HuH-7 (cell line): ENCODE measurements at places on chromosomes 2 and 18.

GRCh38 chr2:118696786-118697465, 150.5 kb downstream of the EN1 start:
- no peak for DNase-seq

GRCh38 chr18:23237524-23238151, 102.4 kb downstream of the CABLES1 start:
- peak; percentile 18 for DNase-seq

GRCh38 chr18:62347089-62347506, 22.0 kb downstream of the TNFRSF11A start:
- no peak for DNase-seq

DNA sequence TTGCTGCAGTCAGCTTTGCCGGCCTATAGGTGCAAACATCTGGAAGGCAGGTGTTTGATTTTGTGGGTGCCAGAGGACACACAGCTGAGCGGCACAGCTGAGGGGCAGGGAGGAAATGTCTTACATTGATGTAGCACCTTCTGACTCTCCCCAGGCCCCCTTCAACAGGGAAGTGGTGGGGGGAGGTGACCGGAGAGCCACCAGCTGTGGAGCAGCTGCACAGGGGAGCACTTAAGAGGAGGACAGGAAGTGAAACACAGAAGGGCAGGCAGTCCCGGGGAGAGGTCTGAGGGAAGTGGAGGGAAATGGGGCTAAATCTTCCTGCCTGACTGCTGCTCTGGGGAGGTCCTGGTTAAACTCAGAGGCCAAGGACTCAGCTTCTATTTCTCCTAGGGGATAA, 409.1 kb downstream of the TNS1 start:
- no peak for DNase-seq

DNA sequence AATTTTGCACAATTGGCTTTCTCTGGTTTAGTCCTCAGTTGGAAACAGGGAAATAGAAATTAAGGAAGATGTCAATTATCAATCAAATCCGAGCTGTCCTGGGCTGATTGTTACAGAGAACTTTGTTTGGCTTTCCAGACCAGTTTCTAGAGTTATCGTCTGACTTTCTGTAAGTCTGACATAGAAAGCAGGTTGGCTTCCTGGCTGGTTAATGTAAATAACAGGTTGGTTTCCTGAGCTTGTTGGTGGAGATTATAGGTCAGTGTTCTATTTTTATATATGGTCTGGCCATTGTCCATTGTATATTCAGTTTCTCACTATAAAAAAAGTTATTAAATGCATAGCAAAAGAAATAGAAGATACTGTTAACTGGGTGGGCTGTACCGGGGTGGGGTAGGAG, 204.8 kb downstream of the MBD2 start:
- DNase-seq, result no peak

DNA sequence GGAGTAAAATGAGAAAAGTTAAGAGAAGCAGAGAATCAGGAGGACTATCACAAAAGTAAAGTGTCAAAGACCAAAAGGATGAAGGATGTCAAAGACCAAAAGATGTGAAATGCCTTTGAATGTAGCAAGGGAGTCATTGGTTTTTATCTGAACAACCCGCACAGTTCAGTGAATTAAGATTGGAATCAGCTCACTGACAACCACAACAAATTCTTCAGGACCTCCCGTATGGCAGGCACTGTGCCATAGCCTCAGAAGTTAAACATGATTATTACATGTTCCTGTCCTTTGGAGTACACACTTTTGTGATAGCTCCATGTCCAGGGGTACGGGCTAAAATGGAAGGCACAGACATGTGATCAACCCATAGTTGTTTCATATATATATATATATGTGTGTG, 5.0 kb upstream of the TXNL1 start:
- no peak for DNase-seq

DNA sequence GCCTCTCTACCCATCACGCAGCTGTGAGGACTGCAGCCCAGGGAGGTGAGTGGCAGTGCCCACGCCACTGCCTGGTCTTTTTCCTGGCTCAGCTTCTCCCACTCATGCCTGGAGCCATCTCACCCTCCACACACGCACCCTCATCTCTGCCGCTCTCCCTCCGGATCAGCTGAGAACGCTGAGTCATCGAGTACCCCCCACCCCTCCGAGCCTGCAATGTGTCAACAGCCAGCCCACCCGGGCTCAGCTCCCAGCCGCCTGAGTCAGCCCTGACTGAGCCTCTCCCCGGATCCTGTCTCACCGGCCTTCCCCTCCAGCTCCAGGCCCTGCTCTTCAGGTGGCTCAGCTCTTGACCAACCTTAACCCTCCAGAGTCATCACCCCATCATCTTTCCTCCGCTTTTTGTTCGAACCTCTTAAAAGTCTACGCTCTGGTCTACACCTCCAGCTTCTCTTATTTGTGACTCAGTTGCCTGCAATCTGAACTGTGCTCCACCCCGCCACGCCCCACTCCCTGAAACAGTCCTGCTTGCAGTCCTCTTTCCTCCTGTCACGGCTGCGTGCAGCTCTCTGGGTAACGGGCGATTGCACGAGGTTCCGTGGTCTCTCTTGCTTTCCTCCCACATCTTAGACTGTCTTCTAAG, 94.4 kb upstream of the ASAP2 start:
- DNase-seq, result no peak

DNA sequence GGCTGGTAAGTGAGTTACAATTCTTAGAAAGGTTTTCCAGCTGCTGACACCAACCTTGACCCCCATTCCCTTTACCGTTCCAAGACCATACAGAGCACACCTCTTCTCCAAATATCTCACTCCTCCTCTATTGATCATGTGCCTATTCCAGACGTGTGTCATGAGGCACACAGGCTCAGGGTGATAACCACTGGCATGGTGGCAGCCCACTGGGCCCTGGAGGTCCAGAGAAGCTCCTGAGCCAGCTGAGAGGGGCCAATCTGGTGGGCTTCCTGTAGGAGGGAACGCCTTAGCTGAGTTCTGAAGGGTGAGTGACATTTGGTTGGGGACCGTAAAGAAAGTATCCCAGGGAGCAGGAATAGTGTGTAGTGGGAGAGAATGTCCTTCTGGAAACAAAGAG, 28.3 kb downstream of the ZAP70 start:
- DNase-seq, result no peak

DNA sequence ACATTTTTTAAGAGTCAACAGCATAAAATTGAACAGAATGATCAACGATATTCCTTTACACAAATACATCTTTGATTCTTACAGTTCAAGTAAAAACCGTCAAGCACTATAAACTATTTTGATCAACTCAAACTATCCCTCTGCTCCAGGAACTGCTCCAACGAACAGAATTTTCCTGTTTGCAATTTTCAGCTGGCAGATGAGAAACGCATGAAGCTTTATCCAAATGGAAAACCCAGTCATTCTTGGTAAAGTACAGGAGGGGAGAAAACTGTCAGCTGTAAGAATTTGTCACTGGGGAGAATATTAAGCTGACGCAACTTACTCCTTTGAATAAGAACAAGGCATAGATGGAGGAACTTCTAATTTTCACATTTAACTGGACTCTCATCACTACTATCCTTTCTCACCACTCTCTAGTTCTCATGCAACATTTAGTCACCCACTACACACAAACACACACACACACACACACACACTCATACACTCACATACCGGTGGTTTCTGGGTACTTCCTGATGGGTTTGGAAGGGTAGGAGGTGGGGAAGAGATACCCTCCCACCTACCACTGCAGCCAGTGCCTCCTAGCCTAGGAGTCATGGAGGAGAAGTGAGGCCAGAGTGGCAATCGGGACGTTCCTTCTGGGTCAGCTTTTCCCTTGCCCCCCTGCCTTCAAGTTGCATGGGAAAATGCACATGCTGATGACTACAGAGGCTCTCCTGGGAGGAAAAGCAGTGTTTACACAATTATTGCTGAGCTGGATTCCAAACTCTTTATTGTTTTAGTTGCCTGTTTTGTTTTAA, 54.0 kb upstream of the SPATS2L start:
- DNase-seq, result no peak

- no peak for DNase-seq
Observed at GRCh38 chr2:64976276-64976675, 12.9 kb upstream of the SLC1A4 start.

DNA sequence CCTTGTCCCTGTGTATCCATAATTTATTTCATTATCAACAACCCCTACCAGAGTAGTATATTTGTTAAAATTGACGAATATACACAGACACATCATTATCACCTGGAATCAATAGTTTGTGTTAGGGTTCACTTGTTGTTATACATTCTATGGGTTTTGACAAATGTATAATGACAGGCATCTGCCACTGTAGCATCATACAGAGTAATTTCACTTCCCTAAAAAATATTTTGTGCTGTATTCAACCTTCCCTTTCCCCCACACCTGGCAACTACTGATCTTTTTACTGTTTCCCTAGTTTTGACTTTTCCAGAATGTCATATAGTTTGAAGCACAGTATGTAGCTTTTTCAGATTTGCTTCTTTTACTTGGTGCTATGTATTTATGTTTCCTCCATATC, 132.0 kb downstream of the ZNF804A start:
- DNase-seq, result no peak

DNA sequence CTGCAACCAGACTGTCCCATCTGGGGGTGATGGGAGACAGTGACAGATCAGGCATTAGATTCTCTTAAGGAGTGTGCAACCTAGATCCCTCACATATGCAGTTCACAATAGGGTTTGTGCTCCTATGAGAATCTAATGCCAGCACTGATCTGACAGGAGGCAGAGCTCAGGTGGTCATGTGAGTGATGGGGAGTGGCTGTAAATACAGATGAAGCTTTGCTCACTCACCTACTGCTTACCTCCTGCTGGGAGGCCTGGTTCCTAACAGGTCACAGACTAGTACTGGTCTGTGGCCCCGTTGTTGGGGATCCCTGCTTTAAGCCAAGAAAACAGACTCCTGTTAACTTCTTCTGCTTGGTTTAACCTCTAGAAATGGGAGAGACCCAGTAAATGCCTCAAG, 3.2 kb downstream of the CYP27A1 start:
- DNase-seq, result no peak

GRCh38 chr2:201114846-201115245, 1.1 kb upstream of the CFLAR start:
- no peak for DNase-seq

DNA sequence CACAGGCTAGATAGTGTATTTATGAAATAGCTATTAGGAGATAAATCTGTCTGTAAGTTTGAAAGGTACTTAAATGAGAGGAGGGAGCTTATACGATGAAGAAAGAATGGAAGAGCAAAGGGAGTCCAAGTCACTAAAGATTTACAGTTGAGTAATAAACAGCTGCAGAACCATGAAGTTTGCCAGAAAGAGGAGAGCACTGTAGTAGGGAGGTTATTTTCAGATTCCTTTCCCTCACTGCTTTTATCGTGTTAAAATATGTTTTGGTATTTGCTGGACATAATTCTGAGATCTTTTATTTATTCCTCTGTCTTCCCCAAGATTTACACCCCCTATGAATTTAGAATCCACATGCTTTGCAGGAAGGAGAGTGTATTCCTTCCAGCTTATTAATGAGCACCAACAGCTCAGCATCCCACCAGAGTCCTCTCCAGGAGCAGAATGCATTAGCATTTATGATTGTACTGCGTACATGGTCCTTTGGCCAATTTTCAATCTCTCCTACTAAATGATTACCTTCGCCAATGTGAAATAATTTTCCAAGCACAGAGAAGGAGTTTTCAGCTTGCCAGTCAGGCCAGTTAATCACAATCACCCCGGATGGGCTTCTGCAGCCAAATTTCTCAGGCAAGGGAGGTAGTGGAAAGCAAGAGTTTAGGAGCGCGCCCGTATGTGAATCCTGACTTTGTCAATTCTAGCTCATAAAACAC, 297.0 kb downstream of the NBAS start:
- DNase-seq, result no peak

DNA sequence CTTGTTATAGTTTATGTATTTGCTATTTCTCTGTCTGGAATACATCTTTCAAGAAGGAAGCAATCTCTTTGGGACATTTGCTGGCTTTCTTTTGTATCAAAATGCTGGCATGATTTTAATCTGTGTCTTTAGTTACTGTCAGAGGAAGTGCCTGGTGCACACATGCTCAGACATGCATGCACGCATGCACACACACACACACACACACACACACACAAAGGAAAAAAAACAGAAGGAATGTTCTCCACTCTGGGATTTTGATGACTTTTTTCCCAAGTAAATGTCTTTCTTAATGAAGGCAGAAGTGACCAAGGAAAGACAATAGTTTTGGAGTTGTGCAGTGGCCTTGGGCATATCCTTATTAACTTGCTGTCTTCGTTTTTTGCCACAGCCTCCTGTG, 6.7 kb downstream of the GNAL start:
- DNase-seq, result no peak

GRCh38 chr18:52288403-52289004, 51.5 kb upstream of the DCC start:
- DNase-seq, result peak; percentile 11

- no peak for DNase-seq
Observed at GRCh38 chr18:63433334-63433866, 11.1 kb upstream of the VPS4B start.

- DNase-seq, result no peak
Observed at GRCh38 chr2:22894761-22895160, 490.2 kb upstream of the KLHL29 start.

DNA sequence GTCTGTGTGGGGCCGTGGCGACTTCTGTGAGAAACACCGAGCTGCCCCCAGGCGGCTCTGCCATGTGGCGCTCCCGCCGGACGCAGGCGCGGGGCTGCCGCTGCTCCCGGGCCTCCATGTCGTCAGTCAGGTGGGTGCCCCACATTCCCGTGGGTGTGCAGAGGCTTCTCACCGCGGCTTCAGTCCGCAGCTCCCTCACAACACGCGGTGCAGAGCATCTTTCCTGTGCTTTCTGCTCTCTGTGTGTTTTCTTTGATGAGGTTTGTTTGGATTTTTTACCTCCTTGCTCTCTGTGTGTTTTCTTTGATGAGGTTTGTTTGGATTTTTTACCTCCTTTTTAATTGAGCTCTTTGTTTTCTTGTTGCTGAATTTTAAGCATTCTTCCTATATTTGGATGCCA, 13.0 kb downstream of the AQP12A start:
- no peak for DNase-seq

GRCh38 chr2:55422876-55423665, 3.4 kb upstream of the CCDC88A start:
- DNase-seq, result no peak

- no peak for DNase-seq
Observed at GRCh38 chr2:7023542-7023941, 106.3 kb downstream of the RNF144A start.

DNA sequence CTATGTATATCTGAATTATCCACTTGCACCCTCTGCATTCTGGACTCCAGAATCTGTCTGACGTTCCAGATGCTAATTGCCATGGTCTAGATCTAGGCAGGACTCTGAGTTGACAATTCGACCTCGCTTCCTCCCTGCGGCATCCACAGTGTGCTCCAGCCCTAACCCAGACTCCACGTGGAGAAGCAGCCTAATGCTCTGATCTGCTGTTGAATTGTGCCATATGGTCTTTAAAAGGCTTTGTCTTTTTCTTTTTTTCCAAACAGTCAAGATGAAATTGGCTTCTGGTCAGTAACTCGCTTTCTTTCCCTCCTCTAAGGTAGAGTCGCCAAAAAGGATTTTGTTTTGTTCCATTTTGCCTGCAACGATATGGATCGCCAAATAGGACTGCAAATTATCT, 752.6 kb upstream of the ID2 start:
- DNase-seq, result no peak

GRCh38 chr2:188623995-188624643, 332.4 kb downstream of the GULP1 start:
- DNase-seq, result no peak
